Stomach (tissue), 19 donors: ENCODE measurements at places on chromosomes 7 and 10. TPM values are rescaled to one million over a fixed set of nuclear protein-coding genes. Genes with fewer than 3 reads are reported as not detected.

DNA sequence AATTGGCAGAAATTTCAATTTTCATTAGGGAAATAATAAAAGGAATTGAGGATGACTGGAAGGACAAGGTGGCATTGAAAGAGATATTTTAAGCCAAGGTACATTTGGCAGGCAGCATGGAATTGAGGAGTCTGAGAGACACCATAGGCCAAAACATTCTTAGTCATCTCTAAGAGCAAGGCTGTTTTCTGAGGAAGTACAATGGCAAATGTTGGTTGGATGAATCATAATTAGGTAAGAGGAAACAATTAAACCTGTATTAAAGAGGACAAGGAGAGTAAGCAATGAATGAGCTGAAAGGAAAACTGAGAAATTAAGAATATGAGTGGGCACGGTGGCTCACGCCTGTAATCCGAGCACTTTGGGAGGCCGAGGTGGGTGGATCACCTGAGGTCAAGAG lies 86.3 kb downstream of the MRPL32 start:
- DNase-seq = no peak

DNA sequence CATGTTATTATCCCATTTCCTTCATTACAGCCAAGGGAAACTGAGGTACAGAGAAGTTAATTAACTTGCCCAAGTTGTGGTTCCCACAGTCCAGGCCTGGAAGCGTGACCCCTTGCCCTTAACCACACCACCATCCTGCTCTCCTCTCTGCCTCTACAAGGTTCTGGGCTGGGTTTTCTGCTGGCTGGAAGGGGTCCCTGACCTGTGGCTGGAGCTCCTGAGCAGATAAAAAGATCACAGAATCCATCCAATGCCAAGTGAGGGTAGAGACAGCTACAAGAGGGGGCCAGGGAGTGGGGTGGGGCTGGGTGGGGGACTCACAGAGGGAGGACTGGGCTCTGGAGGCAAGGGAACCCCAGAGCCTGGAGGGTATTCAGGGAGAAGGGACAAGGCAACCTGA lies 9.7 kb downstream of the ASB10 start:
- no peak for DNase-seq

- DNase-seq = no peak
Measured at GRCh38 chr10:63554657-63555056, 33.5 kb downstream of the REEP3 start.

GRCh38 chr10:98344589-98345038 lies 70.4 kb downstream of the PYROXD2 start:
- peak; percentile 39 for DNase-seq

The VAX1 gene
- not detected for total RNA-seq
